GM13977 (cell line): ENCODE measurements at places on chromosomes 11 and 22.

GRCh38 chr22:46148336-46148735, 2.0 kb upstream of the PPARA start:
- no peak for DNase-seq

GRCh38 chr11:73168925-73169579, 26.9 kb upstream of the FCHSD2 start:
- DNase-seq: no peak

GRCh38 chr11:76621868-76622267, 48.7 kb downstream of the LRRC32 start:
- no peak for DNase-seq

GRCh38 chr11:9089061-9089460, 2.3 kb downstream of the SCUBE2 start:
- no peak for DNase-seq

DNA sequence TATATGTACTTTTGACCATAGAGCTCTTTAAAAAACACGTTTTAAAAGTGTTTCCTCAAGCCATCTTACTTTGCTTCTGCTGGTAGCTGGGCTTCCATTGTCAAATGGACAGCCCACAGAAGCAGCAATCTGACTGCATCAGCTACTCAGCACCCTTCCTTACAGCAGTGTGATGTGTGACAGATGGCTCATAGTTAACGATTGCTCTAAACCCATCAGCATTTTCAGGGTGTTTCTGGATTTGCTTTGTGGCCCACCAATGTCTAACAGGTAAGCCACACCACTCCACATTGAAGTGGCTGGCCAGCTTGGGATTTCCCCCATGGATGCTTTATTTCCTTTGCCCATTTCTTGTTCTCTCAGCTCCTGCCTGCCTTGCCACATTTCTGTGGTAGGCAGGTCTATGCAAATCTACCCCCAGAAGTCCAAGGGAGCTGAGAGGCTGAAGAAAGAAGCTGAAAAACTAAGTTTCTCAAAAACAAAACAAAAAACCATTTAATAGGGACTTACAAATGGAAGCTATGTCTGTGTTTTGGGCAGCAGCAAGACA, 7.3 kb upstream of the FAR1 start:
- DNase-seq: no peak

DNA sequence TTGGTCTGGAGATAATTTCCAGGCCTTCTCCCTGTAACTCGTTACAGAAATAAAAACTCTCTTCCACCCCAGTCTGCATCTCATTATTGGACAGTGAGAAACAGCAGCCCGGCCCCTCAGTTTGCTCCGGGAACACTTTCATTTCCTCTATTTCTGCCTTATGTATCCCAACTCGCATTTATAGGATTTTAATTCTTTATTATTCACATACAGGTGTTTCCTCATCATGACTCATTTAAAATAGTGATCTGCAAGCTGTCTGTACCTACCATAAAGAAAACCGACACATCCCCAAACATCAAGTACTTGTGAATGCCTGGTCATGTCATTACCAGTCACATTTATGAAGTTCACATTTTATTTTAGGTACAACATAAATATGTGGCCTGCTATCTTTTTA, 42.8 kb downstream of the PIWIL3 start:
- no peak for DNase-seq

GRCh38 chr22:46671824-46672432, 51.7 kb downstream of the GRAMD4 start:
- DNase-seq: no peak

- no peak for DNase-seq
Measured at GRCh38 chr22:22462813-22463567, 45.6 kb downstream of the ZNF280B start.

DNA sequence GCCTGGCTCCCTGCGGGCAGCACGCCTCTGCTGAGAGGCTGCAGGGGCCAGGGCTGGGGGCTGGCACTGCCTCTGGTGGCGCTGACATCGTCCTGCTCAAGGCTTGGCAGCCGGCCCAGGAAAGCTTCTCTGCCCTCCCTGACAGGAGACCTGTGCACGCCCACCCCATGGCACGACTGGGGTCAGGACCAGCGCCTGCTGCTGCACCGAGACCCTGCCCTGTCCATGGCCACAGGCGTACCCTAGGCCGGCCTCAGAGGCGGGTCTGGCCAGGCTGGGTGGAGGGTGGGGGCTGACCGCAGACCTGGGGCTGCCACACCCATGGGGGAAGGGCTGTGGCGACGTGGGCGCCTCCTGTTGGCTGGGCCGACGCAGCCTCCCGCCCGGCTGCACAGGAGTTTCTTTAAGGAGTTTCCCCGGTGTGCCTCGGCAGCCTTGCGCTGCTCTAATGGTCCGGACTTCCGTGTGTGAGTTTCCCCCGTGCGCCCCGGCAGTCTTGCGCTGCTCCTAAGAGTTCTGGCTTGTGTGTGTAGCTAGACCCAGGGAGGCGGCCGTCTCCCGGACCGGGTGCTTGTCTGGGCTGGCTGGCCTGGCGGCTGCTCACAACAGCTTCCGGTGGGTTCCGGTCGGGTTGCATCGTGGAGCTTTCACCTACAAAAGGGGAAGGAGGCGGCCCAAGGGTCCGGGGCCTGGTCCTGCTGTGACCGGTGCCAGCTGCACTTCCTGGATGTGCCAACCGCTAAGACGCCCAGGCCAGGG, 4.6 kb downstream of the TRABD start:
- DNase-seq: peak; percentile 89

GRCh38 chr11:98307827-98308491, 712.8 kb upstream of the CNTN5 start:
- no peak for DNase-seq

DNA sequence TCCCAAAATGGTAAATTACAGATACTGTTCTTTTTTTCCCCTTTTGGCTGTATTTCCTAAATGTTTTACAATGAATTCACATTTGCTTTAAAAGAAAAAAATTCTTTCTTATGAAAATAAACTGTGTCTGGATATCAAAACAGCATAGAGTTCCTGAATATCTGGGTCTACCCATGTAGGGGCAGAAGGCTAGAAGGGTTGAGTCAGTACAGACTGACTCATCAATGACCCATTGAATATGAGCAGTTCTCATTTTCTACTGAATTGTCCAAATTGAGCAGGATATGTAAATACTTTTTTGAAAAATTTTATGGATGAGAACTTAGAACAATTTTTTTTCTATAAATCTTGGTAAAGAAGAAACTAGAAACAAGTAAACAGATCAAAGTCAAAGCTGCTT, 16.3 kb upstream of the C11orf87 start:
- no peak for DNase-seq

GRCh38 chr11:119912229-119912628, 183.2 kb upstream of the NECTIN1 start:
- DNase-seq: no peak

- DNase-seq: no peak
Measured at GRCh38 chr11:92277871-92278270, 53.3 kb downstream of the FAT3 start.

DNA sequence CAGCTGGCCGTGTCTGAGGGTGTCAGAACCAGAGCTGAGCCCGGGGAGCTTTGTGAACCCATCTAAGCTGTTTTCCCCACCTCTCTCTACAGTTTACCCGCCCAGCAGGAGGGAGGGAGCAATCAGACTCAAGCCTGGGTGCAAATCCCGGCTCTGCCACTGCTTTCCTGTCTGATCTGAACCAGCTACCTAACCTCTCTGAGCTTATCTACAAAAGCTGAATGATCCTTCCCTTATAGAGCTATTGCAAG, 252 bp downstream of the APOL2 start:
- DNase-seq: no peak

- DNase-seq: no peak
Measured at GRCh38 chr11:9170450-9170849, 79.1 kb upstream of the SCUBE2 start.

DNA sequence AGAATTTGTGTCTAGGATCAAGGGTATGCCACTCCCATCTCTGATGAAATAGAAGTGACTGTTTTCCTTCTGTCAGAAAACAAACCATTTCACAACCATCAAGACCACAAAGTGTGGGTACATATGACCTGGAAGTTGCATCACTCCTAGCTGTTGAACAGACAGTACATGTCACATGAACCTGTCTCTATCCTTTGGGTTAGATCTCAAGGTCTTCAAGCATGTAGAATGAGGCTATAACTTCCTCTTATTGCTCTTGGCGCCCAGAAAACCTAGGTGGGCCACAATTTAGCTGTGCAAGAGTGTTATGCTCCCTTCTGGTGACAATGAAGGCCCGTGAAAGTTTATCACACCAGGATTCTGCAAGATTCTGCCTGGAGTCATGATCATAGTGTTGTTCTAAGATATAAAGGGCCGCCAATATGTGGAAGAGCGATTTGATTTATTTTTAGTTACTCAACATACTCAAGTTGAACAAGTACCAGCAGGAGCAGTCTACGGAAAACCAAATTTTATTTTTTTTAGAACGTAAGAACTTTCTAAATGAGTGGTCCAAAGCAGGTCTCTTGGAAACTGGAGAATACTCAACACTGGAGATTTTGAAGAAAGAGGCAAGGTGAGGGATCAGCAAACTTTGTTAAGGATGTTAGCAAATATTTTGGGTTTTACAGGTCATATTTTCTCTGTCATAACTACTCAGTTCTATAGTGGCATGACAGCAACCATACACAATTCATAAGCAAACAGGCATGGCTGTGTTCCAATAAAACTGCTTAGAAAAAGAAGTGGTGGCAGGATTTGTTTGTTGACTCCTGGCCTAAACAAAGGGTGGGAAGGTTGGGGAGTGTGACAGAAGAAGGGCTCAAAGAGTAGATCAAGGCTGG, 101.8 kb downstream of the USP35 start:
- DNase-seq: no peak
